ENCODE measurements at places on chromosomes 3 and 15.

- no peak for DNase-seq
These were observed 117.8 kb downstream of the XXYLT1 start for GRCh38 chr3:195153130-195153529.

- DNase-seq: no peak
These were observed 983.7 kb downstream of the MCTP2 start for GRCh38 chr15:95215017-95215416.

- no peak for DNase-seq
These were observed 171.9 kb downstream of the FMN1 start for GRCh38 chr15:33022629-33023028.

DNA sequence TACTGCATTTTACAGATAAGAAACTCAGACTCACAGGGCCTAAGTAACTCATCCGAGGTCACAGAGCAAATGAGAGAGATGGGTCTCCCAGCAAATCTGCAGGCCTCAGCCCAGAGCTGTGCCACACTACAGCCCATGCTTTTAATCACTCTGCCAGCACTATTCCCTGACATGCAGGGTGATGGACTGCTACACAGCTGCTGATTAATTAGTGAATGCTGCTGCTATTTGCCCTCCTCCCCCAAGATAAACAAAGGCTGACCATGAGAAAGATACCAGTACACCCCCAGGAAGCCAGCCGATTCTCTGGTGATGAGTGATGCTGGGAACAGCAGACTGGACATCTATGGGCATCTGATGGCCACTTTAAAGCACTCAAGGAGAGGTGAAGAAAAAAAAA lies 39.3 kb downstream of the RFTN1 start:
- no peak for DNase-seq

GRCh38 chr3:116288485-116288884 lies 156.8 kb downstream of the LSAMP start:
- DNase-seq: no peak

- DNase-seq: no peak
These were observed 181.3 kb upstream of the EIF1B start for GRCh38 chr3:40128166-40128565.

DNA sequence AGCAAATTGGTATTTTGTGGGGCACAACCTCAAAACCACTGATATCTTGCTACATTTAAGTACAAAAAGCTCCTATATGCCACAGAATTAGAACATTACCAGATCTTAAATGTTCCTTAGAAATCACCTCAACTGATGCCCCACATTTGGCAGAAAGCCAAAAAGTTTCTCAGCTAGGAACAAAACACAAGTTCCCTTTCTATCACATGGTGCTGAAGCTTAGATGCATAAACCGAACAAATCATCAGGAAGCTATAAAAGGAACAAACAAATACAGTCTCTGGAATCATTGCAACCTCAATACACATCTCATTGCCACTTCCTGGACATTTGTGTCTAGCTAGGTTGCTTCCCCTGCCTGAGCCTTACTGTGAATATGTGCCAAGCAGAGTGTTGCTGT lies 492.6 kb downstream of the LPP start:
- no peak for DNase-seq

- no peak for DNase-seq
These were observed at the start of gene ANKDD1A for GRCh38 chr15:64911311-64912186. Gene ANKDD1A (plus strand): TSS chr15:64911902. CDS start chr15:64911931, 29 bp downstream.

DNA sequence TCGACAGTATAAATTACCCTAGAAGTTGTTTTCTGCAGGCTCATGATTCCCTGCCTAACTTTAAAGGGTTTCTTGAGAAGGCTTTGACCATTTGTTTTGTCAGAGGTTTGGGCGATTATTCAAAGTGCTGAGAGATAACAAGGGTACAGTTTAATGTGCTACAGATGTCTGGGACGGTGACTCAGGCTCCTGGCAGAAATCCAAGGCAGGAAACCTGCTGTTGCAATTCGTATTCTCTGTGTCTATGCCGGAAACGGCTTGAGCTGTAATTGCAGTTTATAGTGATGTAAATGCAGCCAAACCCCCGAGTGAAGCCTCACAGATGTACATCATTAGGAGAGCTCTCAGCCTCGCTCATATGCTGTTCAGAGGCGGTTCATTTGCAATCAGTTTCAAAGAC lies 65.6 kb downstream of the SYNPR start:
- peak; percentile 21 for DNase-seq

- no peak for DNase-seq
These were observed 150.6 kb upstream of the ROPN1 start for GRCh38 chr3:124142389-124142970.

GRCh38 chr3:53883008-53883407 lies 1.1 kb upstream of the ACTR8 start:
- DNase-seq: no peak

DNA sequence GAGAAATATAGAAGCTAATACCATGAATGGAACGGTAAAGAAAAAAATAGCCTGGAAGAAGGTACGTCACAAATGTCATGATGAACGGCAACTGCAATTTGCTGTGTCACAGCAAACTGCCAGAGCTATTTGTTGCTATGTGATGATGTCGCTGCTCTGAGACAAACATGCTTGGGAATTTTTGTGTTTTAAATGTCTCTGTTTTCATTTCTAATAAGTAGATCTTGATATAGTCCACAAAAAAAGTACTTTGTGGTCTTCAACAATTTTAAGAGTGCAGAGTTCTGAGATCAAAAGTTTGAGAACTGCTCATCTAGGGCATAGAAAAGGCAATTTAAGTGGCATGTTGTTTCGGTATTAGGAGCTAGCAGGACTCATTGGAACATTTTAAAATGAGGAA lies 4.3 kb upstream of the NR1D2 start:
- DNase-seq: no peak

GRCh38 chr3:51270559-51270958 lies 114.5 kb upstream of the MANF start:
- DNase-seq: no peak

- no peak for DNase-seq
These were observed 7.8 kb downstream of the HESX1 start for GRCh38 chr3:57192028-57192427.

- no peak for DNase-seq
These were observed 77.5 kb downstream of the FBLN2 start for GRCh38 chr3:13626396-13626795.

GRCh38 chr15:92076541-92076940 lies 223.0 kb downstream of the SLCO3A1 start:
- DNase-seq: no peak

DNA sequence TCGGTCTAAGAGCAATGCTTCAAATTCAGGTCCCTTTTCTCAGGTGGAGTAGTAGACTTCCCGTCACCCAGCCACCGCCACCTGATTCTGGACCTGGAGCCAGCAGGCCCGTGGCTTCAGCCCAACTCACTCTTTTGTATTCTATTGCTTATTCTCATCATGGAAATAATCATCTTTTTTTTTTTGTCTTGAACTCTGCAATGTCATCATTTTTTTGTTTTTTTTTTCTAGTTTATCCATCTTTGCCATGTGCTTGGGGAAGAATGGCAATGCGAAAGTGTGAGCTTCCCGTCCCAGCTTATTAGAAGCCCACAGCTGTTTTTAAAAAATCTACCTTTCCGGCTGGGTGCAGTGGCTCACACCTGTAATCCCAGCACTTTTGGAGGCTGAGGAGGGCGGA lies 51.3 kb upstream of the FSTL1 start:
- no peak for DNase-seq

GRCh38 chr3:172065527-172065926 lies 26.1 kb downstream of the FNDC3B start:
- no peak for DNase-seq

DNA sequence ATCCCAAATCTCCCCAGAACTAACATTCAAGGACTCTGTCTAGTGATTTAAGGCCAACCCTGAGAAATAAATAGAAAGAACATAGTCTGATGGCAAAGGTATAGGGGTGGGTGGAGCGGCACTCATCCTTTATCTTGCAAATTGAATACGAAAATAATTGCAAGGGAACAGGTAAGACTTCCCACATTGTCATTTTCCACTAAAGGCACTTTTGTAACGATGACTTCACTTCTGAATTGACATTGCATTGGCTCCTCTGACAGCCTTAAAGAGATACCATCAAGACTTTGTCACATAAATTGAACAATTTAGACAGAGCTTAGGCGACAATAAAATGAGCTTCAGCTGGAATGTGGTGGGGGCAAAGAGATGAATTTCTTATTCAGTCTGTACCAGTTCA lies 75.3 kb upstream of the PLCL2 start:
- DNase-seq: no peak

- peak; percentile 62 for DNase-seq
These were observed 24.8 kb downstream of the TMOD2 start for GRCh38 chr15:51775967-51776816.

DNA sequence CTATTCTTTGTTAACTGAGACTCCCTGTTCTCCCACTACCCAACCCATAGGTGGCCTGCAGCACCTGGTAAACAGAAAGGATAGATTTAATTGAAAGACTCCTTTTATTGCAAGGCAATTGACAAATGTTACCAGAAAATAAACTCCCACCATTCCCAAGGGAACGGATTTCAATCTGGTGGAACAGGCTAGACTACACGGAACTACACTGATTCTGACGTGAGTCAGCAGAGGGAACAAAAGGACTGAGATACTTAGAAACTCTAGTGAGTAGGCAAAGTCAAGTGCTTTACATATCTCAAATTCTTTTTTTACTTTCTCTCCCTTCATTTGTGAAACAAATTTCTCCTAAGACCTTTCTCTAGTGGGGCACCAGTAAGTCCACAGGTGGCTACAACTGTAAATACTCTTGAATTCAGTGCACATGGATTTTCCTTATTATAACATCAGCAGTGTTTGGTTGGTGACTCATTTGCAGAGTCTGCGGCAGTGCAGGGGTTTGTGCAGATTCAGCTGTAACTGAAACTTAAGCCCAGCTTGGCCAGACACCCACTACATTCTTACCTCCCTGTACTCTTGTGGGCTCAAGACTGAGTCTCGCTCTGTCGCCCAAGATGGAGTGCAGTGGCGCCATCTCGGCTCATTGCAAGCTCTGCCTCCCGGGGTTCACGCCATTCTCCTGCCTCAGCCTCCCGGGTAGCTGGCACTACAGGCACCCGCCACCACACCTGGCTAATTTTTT lies 34.3 kb upstream of the PLSCR2 start:
- DNase-seq: no peak

DNA sequence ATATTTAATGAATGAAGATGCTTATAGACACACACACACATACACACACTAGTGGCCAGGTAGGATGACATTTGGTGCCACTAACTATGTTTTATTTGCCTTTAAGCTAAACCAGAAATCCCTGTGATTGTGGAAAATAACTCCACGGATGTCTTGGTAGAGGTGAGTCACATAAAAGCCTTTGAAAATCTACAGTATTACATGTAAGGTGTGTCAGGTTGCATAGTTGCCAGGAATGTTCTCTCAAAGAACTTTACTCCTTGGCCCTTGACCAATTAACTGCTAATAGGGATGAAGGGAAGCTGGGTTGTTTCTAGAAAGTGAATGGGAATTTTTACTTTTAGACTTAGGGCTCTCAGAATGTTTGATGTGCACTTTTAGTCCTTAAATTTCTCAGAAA lies 9.9 kb downstream of the ZBED2 start:
- DNase-seq: no peak

DNA sequence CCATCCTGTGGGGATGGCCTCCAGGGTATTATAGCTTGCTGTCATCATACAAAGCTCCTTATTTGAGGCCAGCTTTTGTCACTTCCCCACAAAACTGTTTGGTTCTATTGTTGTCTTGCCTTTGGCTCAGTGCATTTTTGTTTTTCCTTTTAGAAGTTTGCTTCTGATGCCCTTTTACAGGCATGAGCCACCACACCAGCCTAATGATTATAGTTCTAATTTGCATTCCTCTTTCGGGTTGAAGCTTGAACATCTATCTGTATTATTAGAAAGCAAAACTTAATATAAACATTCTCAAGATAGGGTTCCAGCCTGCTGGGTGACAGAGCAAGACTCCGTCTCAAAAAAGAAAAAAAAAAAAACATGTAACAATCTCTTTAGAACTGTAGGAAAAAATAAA lies 39.8 kb downstream of the SMARCC1 start:
- DNase-seq: no peak

- DNase-seq: no peak
These were observed 48.6 kb downstream of the CFAP92 start for GRCh38 chr3:128945041-128945877.

GRCh38 chr3:133457025-133457424 lies 57.2 kb downstream of the BFSP2 start:
- no peak for DNase-seq

DNA sequence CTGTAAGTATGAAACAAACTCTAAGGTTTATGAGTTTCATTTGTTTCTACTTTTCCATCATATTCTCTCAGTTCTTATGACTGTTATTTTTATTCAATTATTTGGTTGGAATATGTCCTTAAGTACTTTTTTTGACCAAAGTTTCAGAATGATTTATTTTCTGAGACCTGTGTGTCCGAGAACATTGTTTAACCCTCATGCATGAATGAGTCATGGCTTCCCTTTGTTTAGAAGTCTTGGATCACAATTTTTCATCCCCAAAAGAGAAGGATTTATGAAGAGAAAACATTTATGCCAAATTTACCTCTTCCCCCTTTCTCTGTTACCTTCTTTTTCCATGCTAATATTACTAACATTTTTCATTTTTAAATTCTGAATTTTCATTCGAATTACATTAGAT lies 518.0 kb upstream of the NR2F2 start:
- no peak for DNase-seq

- DNase-seq: no peak
These were observed 20.5 kb upstream of the FRMD5 start for GRCh38 chr15:44215594-44215993.

GRCh38 chr3:112407214-112407887 lies 74.4 kb downstream of the CD200 start:
- DNase-seq: no peak

DNA sequence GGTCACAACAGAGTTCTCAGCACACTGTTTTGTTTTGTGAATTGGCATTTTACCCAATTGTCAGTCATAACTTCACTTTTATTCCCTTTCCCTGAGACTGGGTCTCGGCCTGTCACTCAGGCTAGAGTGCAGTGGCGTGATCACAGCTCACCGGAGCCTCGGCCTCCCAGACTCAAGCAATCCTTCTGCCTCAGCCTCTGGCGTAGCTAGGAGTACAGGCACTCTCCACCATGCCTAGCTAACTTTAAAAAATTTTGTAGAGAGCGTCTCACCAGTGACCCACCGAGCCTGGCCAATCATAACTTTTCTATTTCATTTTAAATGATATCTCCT lies 26.5 kb downstream of the TRIM71 start:
- no peak for DNase-seq

DNA sequence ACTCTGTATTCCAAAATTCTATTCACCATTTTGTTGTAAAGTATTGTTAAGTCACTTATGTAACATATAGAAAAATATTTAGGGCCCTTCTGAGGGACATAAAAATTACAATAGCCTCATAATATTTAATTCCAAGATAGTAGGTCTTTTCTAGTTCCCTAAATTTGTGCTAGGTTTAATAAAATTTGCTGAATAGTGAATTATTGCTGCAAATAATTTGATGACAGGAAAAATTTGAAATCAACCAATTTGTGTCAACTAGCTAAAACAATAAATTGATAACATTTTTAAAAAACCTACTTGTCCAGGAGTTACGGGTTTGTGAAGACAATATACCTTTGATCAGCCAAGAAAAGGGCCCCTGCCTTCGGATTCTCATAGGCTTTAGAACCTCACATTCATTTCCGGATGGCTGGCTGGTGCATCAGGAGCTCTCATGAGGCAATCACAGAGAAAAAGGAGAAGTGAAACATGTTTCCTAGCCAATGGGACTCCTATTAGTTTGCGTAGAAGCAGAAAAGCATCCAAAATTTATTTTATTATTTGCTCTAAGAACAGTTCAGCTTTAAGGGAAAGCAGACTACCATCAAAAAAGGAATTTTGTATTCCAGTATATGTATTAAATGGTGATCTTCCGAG lies 177.2 kb downstream of the LRRC3B start:
- no peak for DNase-seq

Data from CD4-positive, alpha-beta T cell treated with Interleukin-2 at 100 ng/mL for 4 hours (primary cell).